GM23338 (cell line): ENCODE measurements at places on chromosomes 11 and 22. TPM values are rescaled to one million over a fixed set of nuclear protein-coding genes. Genes with fewer than 3 reads are reported as not detected.

DNA sequence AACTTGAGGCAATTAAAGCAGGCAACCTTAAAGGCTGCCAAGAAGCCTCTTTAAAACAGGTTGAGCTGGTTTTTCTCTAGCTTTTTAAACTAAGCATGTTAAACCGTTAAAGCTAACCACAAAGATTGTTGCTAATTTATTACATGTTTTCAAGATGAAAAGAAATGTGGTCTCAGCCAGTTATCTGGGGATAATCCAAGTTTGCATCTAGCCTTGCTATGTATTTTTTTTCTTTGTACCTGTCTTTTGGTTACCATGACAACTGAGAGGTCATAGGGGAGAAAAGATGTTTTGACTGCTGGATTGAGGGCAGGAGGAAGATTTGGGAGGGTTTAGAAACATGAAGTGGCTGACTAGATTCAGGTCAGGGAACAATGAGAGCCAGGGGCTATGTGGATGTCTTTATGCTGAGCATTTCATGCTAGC is 19.2 kb upstream of the PGM2L1 start:
- peak; percentile 44 for DNase-seq

DNA sequence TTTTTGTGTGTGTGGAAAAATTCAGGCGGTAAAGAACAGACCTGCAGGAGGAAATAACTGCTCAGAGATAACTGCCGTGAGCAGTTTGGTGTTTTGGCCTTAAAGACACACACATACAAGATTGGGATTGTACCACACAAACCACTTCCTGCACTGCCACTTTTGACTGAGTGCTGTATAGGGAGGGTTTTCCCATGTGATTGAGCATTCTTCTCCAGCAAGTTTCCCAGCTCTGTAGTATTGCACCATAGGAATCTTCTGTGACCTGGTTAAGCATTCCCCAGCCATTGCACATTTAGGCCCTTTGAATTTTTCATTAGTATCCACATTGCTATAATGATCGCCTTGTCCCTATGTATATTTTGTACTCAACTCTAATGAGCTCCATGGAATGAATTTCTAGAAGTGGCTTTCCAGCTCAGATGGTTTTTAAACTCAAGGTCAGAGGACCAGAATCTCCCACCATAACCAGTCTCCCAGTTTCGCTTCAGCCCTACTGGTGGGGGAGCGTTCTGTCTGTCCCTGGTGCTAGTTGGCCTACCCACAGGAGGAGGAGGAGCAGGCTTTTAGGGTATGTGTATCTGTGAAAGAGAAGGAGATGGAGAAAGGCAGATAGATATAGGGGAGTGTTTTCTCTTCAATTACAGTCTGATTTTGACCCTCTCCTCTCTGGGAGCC is 9.3 kb downstream of the CD82 start:
- DNase-seq = no peak

The RIMBP3B gene
- 0.04 and 0.10 TPM in 2 replicates for total RNA-seq

The GRIK4 gene
- total RNA-seq = 1.4 and 2.2 TPM in 2 replicates

The SEPTIN3 gene
- total RNA-seq = 28.4 and 30.7 TPM in 2 replicates

- peak; percentile 48 for DNase-seq
Measured at GRCh38 chr22:29479417-29480261, at the start of gene NEFH. NEFH (plus strand) TSS chr22:29480218; CDS start chr22:29480263, 45 bp downstream.
